HT-29 (cell line): ENCODE measurements at places on chromosomes 16 and 17. TPM values are rescaled to one million over a fixed set of nuclear protein-coding genes. Genes with fewer than 3 reads are reported as not detected.

The KRTAP9-2 gene
- not detected in 2 replicates for total RNA-seq

The VPS35L gene
- total RNA-seq, result 0.65 and 1.7 TPM in 2 replicates

The KRT16 gene
- 0.38 and 2.1 TPM in 2 replicates for total RNA-seq

The OTOP2 gene
- total RNA-seq, result not detected in 2 replicates

The TMC7 gene
- total RNA-seq, result 3.4 and 4.9 TPM in 2 replicates

The HOXB2 gene
- 2.3 and 7.0 TPM in 2 replicates for total RNA-seq

The SCN4A gene
- total RNA-seq, result not detected in 2 replicates

The DPEP1 gene
- total RNA-seq, result 81.5 and 82.2 TPM in 2 replicates

The MLKL gene
- 19.3 and 27.5 TPM in 2 replicates for total RNA-seq

The GCGR gene
- total RNA-seq, result 0.71 and 2.2 TPM in 2 replicates

The MRPL10 gene
- total RNA-seq, result 47.6 and 52.9 TPM in 2 replicates

The MRPS23 gene
- total RNA-seq, result 39.9 and 52.7 TPM in 2 replicates

The MBTD1 gene
- total RNA-seq, result 5.9 and 8.3 TPM in 2 replicates

The GLTPD2 gene
- total RNA-seq, result not detected in 2 replicates

The KCNG4 gene
- total RNA-seq, result not detected in 2 replicates

The CIITA gene
- total RNA-seq, result not detected in 2 replicates

The C16orf86 gene
- 0.38 and 0.99 TPM in 2 replicates for total RNA-seq

The TBC1D3B gene
- 10.0 and 18.6 TPM in 2 replicates for total RNA-seq

The KRT33B gene
- not detected in 2 replicates for total RNA-seq

The FAM171A2 gene
- total RNA-seq, result 2.1 and 3.0 TPM in 2 replicates

The SLC35G6 gene
- 0.28 TPM in 1 of 2 replicates, not detected in the other for total RNA-seq

The PARD6A gene
- total RNA-seq, result 24.9 and 38.1 TPM in 2 replicates

The UBALD1 gene
- total RNA-seq, result 58.0 and 83.0 TPM in 2 replicates

The TEKT5 gene
- 0.42 TPM in 1 of 2 replicates, not detected in the other for total RNA-seq

The TBC1D3E gene
- total RNA-seq, result not detected in 2 replicates

The KRT13 gene
- 35.5 and 45.8 TPM in 2 replicates for total RNA-seq

The PDILT gene
- total RNA-seq, result not detected in 2 replicates

The COL1A1 gene
- total RNA-seq, result 0.38 and 0.83 TPM in 2 replicates

The KCNJ16 gene
- not detected in 2 replicates for total RNA-seq

The ATP2C2 gene
- total RNA-seq, result 67.9 and 72.4 TPM in 2 replicates

The MT1M gene
- total RNA-seq, result not detected in 2 replicates
